NCI-H226 (cell line): ENCODE measurements at places on chromosomes 2 and 18.

DNA sequence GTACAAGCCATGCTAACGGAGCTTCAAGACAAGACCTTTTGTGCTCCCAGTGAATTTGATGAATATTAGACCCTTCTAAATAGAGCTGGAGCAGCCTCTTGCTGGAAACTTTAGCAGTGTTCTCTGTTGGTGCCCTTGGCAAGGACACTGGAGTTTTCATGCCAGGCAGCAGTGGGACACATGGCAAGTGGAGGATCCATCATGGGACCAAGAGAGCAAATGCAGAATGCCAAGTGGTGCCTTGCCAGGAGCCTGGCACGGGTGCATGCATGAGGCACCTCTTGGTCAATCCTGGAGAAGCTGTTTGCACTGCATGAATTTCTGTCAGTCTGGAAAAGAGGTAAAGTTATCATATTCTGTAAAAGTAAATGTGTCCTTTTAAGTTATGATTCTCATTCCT, 59.1 kb downstream of the NETO1 start:
- no peak for DNase-seq

DNA sequence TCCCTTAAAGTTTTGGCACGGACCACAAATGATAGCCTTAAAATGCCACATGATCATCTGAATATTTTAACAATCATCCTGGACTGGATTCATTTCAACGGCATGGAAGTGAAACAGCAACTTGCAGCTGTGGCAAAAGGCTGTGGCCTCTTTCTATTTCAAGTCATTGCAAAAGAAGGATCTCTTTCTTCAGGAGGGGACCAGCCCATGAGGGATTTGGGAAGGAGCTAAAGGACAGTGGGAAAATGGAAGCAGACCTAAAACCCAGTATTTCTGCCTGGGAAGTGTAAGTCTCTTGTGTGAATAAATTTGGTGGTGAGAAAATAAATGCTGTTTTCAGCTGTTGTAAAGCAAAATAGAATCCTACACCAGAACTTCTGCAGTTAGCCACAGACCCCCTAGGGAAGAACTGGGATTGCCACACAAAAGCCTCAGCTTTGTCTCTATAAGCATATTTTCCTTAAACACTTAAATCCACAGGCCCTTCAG, 107.3 kb upstream of the ZFP36L2 start:
- no peak for DNase-seq

GRCh38 chr2:175726223-175726622, 275.8 kb downstream of the LNPK start:
- no peak for DNase-seq

- no peak for DNase-seq
Observed at GRCh38 chr2:239932881-239933735, 92.0 kb downstream of the NDUFA10 start.

DNA sequence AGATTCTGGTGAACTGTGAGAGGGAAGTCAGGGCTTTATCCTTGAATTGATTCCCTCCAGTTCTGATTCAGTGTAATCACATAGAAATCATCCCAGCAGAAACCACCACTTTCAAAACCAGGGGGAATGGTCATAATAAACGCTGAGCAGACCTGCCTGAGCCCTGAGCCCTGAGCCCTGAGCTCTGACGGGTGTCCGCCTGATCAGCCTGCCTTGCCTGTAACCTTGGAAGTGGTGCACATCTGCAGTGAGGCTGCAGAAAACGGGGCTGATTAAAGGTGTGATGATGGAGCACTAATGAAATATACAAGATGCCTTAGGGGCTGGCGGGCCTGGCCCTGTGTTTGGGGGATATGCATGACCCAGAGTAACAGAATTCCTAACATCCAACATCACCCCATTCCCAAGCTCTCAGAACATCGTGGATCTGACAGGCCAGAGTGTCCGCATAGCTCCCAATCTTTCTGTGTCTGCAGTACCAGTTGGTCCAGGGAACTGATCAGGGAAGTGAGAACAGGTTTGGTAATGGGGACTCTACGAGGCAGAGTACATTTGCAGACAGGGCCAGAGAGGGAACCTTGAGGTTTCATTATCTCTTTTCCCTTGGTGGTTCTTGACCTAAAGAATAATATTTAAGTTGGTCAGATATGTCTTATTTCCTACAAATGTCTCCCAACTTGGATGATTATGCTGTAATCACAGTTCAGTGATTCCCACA, 37.8 kb downstream of the KCTD18 start:
- no peak for DNase-seq

- no peak for DNase-seq
Observed at GRCh38 chr2:11343368-11343649, 1.1 kb downstream of the ROCK2 start.

DNA sequence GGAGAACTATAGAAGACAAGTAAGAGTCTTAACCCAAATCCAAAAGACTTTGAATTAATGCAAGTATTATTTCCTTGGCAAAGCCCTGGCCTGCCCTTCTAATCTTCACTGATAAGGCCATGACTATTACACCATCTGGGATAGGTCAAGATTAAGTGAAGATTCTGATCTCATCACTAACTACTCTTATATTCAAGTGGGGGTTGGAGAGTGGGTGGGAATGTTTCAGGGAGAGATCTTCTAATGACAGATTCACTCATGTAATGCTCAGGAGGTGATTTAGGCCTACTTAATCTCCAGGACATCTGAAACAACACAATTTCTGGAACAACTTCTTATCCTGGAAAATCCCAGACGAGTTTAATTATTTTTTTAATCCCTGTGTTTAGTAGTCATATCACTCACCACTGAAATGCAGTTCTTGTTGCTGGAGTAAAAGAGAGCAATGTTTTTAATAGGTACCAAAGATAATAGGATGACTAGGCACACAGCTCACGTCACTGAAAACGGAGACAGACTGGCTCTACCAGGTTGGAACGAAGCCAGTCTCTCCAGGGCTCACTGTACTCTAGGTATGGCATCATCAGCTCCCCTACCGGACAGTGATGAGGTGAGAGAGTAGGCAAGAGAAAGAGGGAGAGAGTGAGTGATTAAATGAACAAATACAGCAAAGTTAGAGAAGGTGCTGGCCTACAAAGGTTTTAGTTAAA, 133.1 kb downstream of the NCKAP5 start:
- peak; percentile 96 for DNase-seq

GRCh38 chr18:77870199-77870598, 620.6 kb downstream of the GALR1 start:
- DNase-seq: no peak

DNA sequence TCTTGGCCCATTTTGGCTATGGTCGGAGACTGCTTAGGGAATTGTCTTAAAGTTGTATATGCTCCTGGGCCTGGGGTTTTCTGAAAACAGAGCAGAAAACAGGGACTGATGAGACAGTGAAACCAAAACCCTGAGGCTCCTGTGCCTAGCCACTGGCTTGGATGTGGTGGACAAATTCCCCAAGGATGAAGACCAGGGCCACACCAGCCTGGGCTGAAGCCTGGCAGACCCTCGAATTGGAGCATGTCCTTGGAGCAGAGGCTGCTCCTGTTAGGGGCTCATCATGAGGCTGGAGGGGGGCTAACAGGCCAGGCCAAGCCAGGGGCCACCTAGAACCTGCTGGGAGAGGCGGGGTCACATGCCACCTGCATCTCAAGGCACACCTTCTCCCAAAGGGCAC, 68.1 kb downstream of the STPG4 start:
- DNase-seq: no peak

DNA sequence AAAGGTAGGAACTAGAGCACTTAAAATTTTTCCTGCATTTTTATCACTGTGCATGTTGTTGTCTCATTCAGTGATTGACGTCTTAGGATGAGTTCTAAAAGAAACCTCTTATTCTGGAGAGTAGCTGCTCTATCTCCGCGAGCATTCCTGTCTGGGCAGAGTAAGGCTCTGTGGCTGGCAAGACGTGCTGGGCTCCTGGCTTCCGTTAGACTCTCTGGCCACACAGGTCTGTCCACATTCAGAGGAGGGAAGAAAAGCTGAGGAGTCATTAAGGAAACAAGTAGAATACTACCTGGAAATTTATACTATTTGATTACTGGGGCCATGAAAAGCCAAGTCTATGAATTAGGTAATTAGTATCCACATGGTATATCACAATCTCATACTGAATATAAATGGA, 138.0 kb upstream of the DNMT3A start:
- no peak for DNase-seq

GRCh38 chr18:34911661-34912384, 129.4 kb upstream of the MAPRE2 start:
- DNase-seq: peak; percentile 75

GRCh38 chr2:113061241-113061640, 2.2 kb downstream of the IL36RN start:
- DNase-seq: no peak

DNA sequence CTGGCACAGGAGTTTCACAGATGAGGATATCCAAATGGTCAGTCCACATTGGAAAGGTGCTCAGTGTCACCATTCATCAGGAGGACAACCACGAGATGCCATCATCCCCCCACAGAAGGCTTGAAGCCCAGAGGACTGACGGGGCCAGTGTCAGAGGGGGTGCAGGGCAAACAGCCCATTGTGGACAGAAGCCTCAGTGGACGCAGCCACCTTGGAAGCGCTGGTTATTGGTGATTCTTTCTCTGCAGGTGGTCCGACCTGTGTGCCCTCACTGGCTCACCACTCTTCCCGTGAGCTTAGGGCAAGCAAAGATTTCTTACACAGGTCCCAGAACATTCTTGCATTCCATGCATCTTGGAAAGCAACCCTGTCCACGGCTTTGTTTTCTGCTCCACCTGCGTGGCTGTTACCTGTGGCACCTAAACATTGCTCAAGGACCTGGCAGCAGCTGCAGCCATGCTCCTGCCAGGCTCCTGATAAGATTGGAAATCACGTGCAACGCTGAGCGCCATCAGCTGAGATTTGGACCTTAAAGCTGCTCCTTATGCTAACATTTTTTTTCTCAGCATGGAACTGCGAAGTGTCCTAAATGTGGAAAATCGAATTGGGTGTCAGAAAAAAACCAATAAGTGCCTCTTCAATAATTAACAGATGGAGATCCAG, 110.9 kb upstream of the CTDP1 start:
- no peak for DNase-seq

DNA sequence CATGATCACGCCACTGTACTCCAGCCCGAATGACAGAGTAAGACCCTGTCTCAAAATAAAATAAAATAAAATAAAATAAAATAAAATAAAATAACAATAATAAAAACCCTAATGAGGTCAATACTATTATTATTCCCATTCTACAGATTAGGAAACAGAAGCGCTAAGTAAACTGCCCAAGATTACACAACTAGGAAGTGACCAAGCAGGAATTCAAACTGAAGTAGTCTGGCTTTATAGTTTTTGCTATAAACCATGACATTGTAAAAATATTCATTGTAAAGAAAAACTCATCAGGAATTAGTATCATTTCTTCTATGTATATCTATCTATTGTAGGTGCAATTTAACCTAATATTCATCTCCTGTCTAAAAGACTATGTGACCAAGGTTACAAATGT, 1.2 kb downstream of the PLEKHM3 start:
- no peak for DNase-seq

- peak; percentile 95 for DNase-seq
Observed at GRCh38 chr2:100780203-100781008, 39.5 kb upstream of the NPAS2 start.

DNA sequence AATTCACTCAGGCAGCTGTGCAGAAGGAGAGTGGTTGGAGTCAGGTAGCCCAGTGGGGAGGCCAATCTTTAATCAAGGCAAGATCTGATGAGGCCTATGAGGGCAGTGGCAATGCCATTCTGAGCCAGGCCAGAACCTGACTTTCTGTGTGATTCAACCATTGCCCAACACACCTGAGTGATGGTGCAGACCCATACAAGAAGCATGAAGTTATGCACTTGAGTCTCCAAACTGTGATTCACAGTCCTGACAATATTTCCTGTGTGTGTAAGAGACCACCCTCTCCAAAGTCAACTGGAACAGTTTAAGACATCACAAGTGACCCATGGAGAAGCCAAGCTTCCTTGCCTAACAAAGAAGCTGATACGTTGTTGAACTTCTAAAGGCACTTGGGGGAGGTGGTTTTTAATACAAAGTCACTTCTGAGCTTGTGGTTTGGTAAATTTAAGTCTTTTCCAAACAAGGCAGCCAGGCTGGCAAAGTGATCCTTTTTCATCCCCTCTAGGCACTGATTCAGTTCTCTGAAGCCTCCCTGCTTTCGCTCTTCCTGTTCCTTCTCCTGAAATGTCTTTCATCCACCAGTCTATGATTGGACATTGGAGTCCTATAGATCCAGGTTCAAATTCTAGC, 49.0 kb downstream of the VSNL1 start:
- DNase-seq: no peak

DNA sequence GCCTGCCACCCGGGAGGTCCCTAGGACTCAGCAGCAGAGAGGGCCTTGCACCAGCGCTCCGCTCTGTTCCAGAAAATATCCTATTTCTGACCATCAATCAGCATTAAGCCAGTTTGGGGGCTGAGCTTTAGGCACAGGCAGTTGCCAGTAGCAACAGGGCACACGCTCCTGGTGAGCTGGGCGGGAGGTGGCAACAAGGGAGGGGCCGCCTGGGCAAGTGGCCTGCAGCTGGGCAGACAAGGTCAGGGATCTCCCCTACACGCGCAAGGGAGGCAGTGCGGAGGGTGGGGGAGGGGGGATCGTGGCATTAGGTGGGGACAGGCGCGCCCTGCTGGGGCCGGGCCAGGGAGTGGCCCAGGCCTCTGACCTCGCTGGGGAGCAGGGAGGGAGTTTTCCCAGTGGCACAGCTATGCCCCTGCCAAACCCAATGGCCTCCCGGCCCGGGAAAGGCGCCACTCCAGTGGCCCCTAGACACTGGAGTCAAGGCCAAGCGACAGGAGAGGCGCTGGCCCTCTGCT, 302.8 kb downstream of the NCKAP5 start:
- DNase-seq: no peak

GRCh38 chr2:226380679-226381078, 418.9 kb downstream of the IRS1 start:
- no peak for DNase-seq

GRCh38 chr2:219010162-219010756, 17.0 kb upstream of the CRYBA2 start:
- peak; percentile 36 for DNase-seq

DNA sequence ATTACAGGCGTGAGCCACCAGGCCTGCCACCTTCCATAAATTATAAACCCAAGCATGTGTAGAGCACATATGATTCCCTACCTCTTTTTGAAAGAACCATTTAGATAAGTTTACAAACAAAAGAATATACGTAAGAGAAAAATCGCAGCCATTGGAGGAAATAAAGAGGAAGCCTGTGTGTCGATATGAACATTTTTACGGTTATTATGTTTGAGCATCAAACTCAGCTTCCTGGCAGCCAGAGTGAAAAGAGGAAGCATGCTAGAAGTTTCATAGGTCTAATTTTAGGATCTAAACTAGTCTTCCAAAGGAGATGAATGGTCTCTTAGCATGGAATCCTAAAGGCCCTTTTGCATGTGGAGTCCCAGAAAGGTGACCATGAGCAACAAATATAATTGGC, 104.3 kb downstream of the PLB1 start:
- DNase-seq: no peak
